ENCODE measurements at places on chromosomes 4 and X.

GRCh38 chr4:150781191-150781590 is 199.2 kb downstream of the MAB21L2 start:
- no peak for DNase-seq

- no peak for DNase-seq
These were observed 132.3 kb downstream of the HNRNPD start for GRCh38 chr4:82241534-82241933.

DNA sequence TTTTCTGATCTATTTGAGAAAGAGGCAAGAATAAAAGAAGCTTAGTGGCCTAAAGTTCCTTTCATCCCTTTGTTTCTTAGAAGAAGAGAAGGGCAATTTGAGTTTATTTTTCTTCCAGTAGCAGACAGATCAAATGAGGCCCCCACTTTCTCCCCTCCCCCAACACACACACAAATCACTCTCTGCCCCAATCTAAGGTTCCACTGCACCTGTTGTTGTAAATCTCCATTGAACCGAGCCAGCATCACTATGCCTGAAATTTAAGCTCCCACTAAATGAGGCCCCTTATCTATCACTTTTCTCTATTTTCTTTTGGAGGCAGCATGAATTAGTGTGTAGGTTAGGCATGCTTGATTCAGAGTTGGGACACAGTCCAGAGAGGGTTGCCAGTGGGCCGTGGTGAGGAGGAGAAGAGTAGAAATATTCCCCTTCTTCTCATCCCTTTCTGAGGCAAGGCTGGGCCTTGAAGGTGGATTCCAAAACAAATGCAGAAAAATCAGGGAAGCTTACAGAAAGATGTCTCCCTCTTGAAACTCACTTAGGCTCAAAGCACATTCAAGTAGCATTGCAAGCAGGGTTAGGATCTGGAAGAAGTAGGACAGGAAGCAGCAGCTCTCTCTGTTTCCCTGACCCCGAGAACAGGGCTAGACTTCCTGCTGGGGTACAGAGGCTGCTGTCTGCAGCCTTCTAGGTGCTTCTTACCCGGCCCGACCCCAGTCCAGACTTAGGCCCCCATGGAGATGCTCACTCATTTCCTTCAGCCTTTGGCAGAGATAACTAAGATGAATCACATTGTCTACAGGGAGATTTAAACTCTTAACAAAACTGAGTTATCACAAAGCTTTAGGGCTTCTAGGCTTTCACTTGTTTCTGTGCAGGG is 70.7 kb downstream of the RASL11B start:
- no peak for DNase-seq

GRCh38 chr4:119093042-119093827 is 42.4 kb upstream of the MYOZ2 start:
- DNase-seq = no peak

DNA sequence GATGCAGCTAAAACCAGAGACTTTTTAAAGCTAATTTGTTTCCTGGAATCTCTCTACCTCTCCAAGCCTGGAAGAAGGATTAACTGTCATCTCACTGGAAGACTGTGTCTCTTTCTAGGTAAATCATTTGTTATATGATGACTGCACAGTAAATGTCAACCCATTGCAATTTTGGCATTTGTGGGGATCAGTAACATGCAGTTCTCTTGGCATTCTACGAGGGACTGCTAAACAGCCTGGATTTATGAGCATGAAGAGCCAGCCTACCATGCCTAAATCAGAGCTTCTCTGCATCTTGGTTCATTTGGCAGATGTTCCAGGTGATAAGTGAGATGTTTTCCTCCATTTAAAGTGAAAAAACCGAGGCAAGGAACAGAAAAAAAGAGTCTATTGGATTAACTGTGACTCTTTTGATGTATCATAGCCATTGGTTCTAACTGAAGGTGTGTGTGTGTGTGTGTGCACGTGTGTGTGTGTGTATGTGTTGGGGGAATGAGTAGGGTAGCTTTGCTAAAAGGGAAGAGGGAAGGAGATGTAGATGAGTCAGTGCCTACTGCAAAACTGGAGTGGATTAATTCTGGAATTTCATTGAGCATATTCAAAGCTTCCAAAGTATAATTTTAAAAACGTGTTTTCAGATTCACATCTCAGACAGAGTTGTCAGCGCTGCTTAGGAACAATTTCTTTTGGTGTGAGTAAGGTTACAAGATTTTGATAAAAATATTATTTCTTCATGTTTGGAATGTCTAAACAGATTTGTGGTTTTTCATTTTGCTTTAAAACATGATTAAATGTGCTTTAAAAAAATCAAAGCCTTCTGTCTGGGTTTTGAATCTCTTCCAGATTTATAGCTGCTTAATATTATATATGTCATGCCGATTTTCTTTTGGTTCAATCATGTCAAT is 123.2 kb upstream of the LNX1 start:
- no peak for DNase-seq

- DNase-seq = no peak
These were observed 25.8 kb upstream of the USP46 start for GRCh38 chr4:52684896-52685295.

DNA sequence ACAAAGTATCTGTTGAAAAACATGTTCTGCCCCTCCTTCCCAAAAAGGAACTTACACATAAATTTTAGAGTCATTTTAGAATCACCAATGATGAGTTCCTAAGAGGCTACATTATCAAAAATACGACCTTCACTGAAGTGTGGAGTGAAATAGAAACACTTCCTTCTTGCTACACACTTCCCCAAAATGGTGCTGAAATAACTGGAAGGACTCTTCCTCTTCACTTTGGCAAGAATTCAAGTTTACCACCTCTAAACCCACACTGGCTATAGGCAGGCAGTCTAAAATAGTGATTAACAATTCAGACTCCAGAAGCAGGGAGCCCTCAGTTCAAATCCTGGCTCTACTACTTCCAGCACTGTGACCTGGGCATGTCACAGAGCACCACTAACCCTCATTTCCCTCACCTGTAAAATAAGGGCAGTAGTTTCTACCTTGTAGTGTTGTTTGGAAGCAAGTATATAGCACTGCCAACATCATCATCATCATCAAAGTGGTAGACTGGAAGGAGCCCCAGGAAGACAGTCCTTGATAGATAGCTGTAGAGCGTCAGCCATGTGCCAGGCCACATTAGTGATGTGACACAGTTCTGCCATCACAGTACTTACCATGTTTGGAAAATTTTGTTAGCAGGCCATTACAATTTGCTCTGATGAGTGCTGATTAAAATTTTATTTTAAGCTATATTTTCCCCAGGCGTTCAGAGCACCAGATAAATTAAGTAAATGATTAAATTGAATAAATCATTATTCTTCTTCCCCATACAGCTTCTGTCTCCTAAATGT is 103.3 kb downstream of the PARM1 start:
- DNase-seq = no peak

Data from NCI-H1048 (cell line).